ENCODE measurements at places on chromosomes 16 and 17.

- H3K27me3 ChIP-seq, result peaks cover 7% of the 10 kb centered on the region
- H3K27ac ChIP-seq, result peak overlapping the region; percentile 83
- no peak overlapping the region for H3K4me3 ChIP-seq
Measured at GRCh38 chr17:77737442-77738265, 220.8 kb upstream of the TNRC6C start.

DNA sequence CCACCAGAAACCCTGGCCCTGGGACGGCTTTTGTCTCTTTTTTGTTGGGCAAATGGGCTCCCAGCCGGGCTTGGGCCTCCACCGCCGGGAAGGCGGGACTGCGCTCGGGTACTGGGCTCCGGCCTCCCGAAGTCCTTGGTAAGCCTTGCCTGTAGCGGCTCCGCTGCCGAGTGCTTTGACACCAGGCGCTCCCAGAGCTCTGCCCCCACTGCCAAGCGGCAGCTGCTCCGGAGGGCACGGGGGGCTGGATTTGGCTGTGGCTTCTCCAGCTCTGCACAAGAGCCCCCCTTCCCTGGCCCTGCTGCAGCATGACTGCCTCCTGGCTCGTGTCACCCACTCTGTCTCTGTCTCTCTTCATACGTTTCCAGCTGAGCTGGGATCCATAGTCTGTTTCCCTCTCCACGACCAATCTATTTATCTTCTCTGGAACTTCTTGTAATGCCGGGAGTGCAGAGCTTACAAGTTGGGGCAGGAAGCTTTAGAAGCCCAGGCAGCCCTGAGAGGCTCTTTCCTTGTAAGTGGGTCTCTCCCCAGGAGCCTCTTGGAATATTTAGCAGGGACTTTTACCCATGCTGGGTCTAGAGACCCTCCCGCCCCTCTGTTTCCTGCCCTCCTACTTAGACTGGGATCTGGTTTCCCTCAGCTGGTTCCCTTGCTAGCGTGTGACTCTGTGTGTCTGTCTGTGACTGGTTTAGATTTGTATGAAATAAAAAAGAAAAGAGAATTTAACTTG, 246.9 kb upstream of the GSE1 start:
- H3K27me3 ChIP-seq, result no peaks in the 10 kb centered on the region
- H3K27ac ChIP-seq, result no peak overlapping the region
- no peaks in the 10 kb centered on the region for H3K36me3 ChIP-seq
- no peak overlapping the region for H3K4me3 ChIP-seq
- DNase-seq, result peak; percentile 85
- peaks cover 65% of the 10 kb centered on the region for H3K4me1 ChIP-seq

- H3K27me3 ChIP-seq, result no peaks in the 10 kb centered on the region
- no peaks in the 10 kb centered on the region for H3K4me1 ChIP-seq
- no peak for DNase-seq
- H3K27ac ChIP-seq, result no peak overlapping the region
- no peaks in the 10 kb centered on the region for H3K36me3 ChIP-seq
- no peak overlapping the region for H3K4me3 ChIP-seq
Measured at GRCh38 chr16:48525201-48526057, 84.6 kb downstream of the N4BP1 start.

- no peak for DNase-seq
- H3K27ac ChIP-seq, result no peak overlapping the region
- H3K4me1 ChIP-seq, result peaks cover 2% of the 10 kb centered on the region
- H3K36me3 ChIP-seq, result peaks cover 9% of the 10 kb centered on the region
- no peaks in the 10 kb centered on the region for H3K27me3 ChIP-seq
Measured at GRCh38 chr17:69508814-69509213, 94.3 kb downstream of the MAP2K6 start.

DNA sequence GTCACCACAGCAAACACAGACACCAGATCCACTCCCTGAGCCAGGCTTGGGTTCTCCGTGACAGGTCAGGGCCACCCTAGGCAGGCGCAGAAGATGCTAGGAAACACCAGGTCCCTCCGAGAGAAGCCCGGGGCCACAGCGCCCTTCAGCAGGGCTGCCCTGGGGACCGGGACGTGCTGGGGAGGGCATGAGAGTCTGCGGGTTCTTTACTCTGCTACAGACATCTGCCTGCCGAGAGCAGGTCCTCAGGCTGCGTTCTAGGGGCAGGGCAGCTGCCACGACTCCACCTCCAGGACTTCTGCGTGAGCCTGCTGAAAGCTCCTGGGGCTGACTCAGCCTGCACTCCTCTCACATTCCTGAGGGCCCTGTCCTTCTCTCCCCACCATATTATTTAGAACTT, 11.4 kb downstream of the MYLK3 start:
- peaks cover 5% of the 10 kb centered on the region for H3K4me1 ChIP-seq
- no peak overlapping the region for H3K4me3 ChIP-seq
- no peaks in the 10 kb centered on the region for H3K27me3 ChIP-seq
- no peak for DNase-seq

DNA sequence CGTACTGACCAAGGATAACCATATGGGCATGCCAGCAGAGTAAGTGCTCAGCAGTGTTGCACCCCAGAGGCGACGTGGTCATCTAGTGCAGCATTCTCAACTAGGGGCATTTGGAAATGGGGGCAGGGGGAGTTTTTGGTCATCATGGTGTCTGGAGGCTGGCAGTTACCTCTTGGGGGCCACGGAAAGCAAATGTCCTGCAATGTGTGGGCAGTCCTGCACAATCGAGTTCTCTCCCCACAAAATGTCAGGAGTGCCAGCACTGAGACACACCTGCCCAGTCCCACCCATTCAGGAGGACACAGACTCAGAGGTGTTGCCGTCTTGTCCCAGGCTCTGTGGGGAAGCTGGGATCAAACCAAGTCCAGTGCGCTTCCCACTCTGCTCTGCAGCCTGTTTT, 3.0 kb downstream of the RASL10B start:
- no peaks in the 10 kb centered on the region for H3K27me3 ChIP-seq
- no peak for DNase-seq
- H3K27ac ChIP-seq, result no peak overlapping the region
- no peak overlapping the region for H3K4me3 ChIP-seq

GRCh38 chr17:56598466-56598865, 5.0 kb downstream of the NOG start:
- peak overlapping the region; percentile 69 for H3K27ac ChIP-seq
- no peak overlapping the region for H3K4me3 ChIP-seq
- DNase-seq, result peak; percentile 20
- H3K36me3 ChIP-seq, result no peaks in the 10 kb centered on the region

GRCh38 chr16:21608639-21609328, 9.4 kb downstream of the METTL9 start:
- no peak overlapping the region for H3K27ac ChIP-seq
- DNase-seq, result no peak
- peaks cover 2% of the 10 kb centered on the region for H3K36me3 ChIP-seq
- no peak overlapping the region for H3K4me3 ChIP-seq
- H3K27me3 ChIP-seq, result no peaks in the 10 kb centered on the region
- H3K4me1 ChIP-seq, result peaks cover 2% of the 10 kb centered on the region

Measured in muscle of leg (tissue), 16 donors.